Naive B cell (primary cell): ENCODE measurements at places on chromosomes 1 and 21.

- no peak for DNase-seq
- no peak overlapping the region for H3K27ac ChIP-seq
- no peaks in the 10 kb centered on the region for H3K27me3 ChIP-seq
Measured at GRCh38 chr1:157831968-157832626, 9.5 kb downstream of the CD5L start.

- no peaks in the 10 kb centered on the region for H3K36me3 ChIP-seq
- H3K27ac ChIP-seq = no peak overlapping the region
- H3K4me1 ChIP-seq = no peaks in the 10 kb centered on the region
- DNase-seq = no peak
- H3K27me3 ChIP-seq = no peaks in the 10 kb centered on the region
- H3K4me3 ChIP-seq = no peak overlapping the region
Measured at GRCh38 chr1:98482611-98483010, 178.9 kb upstream of the SNX7 start.

DNA sequence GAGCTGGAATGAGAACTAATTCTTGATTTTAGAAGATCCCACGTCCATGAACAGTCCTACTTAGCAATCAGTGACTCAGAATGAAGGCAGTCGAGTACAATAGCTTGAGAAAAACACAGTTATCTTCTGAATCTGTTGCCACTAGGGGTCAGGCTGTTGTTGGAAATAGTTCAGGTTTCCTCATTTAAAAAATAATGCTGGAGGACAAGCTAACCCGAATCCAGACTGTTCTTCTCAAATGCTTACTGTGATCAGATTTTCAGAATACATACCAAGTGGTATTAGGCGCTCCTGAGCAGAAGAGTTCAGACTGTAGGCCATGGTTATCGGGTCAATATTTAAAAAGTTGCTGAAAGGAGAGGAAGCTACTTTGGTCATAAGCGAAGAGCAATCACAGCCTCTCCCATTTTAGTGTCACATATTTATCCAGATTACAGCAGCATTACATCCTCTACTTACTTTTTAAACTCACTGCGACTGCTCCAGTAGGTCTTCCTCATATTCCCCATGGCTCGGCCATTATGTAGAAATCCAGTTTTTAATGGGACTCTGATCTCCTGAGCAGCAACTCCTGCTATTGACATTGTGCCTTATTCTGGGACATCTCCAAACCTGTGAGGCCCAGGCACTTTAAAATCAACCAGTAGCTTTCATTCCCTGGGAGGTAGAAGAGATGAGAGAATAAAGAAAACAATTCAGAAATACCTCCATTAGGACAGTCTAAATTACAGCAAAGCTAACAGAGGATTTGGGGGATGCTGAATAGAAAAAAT lies 10.9 kb downstream of the ERRFI1 start:
- H3K36me3 ChIP-seq = no peaks in the 10 kb centered on the region
- H3K4me1 ChIP-seq = no peaks in the 10 kb centered on the region
- peaks cover 39% of the 10 kb centered on the region for H3K27me3 ChIP-seq

DNA sequence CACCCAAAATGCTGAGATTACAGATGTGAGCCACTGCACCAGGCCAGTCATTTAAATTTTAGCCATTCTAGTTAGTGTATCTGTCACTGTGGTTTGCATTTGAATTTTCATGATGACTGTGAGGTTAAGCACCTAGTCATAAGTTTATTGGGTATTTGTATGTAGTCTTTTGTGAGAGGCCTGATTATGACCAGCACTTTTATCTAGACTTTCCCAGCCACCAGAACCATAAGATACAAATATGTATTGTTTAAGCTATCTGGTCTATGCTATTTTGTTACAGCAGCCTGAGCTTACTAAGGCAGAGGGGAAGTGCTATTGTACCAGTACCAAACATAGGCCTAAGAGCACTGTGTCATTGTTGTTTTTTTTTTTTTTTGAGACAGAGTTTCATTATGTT lies 19.9 kb upstream of the DNAJC6 start:
- peaks cover 11% of the 10 kb centered on the region for H3K27me3 ChIP-seq
- H3K36me3 ChIP-seq = no peaks in the 10 kb centered on the region
- no peaks in the 10 kb centered on the region for H3K4me1 ChIP-seq
- DNase-seq = no peak
- no peak overlapping the region for H3K27ac ChIP-seq

GRCh38 chr1:28882009-28882628 lies 32.2 kb upstream of the EPB41 start:
- H3K27ac ChIP-seq = no peak overlapping the region
- DNase-seq = peak; percentile 71
- H3K36me3 ChIP-seq = no peaks in the 10 kb centered on the region
- no peaks in the 10 kb centered on the region for H3K27me3 ChIP-seq
